LoVo (cell line): ENCODE measurements at places on chromosomes 7 and 10.

DNA sequence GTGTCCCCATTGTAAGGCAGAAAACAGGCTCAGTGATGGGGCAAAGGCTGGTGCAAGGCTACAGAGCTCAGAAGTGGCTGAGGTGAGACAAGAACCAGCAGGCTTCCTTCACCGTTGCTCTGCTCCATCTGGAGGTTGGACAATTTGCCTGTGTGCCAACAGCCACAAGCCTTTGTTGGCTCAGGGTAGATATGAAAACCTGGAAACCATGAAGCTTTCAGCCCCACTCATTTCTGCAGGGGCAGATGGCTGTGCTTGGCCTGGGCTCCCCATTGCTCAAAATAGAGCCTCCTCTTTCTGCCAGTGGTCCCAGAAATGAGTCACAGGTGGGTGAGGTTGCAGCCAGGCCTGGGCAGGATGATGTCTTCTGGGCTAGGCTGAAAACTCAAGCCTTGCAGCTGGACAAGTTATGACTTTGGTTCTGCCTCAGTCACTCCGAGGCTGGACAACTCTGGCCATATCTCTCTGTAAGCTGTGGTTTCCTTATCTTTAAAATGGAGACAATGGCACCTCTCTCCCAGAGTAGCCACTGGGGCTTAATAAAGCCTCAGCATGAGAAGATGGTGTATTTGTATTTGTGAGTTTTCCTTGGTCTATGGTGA is 12.2 kb upstream of the ZNF273 start:
- no peak for DNase-seq

DNA sequence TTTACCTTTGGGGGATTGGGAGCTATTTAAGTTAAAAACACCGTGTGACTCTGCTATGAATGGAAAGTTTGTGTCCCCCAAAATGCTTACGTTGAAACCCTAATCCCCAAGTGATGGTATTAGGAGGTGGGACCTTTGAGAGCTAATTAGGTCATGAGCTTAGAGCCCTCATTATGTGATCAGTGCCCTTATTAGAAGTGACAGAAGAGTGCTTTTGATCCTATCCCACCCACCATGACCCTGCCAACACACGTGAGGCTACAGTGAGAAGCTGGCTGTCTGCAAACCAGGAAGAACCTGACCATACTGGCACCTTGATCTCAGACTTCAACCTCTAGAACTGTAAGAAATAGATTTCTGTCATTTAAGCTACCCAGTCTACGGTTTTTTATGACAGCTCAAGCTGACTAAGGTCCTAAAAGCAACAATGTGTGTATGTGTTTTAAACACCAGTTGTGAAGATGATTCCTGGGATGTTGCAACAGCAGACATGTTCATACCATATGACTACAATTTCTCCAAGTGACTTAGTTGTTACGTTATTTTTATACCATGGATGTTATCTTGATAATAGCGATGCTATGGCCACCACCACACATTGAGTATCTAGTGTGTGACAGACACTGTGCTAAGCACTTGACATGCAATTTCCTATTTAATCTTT is 124.4 kb downstream of the PIP4K2A start:
- DNase-seq, result no peak

GRCh38 chr10:113103131-113103840 is 153.2 kb downstream of the TCF7L2 start:
- no peak for DNase-seq

- DNase-seq, result no peak
These were observed 348.5 kb downstream of the GRID1 start for GRCh38 chr10:86017841-86018734.

GRCh38 chr10:93751832-93752231 is 5.9 kb upstream of the LGI1 start:
- peak; percentile 9 for DNase-seq

DNA sequence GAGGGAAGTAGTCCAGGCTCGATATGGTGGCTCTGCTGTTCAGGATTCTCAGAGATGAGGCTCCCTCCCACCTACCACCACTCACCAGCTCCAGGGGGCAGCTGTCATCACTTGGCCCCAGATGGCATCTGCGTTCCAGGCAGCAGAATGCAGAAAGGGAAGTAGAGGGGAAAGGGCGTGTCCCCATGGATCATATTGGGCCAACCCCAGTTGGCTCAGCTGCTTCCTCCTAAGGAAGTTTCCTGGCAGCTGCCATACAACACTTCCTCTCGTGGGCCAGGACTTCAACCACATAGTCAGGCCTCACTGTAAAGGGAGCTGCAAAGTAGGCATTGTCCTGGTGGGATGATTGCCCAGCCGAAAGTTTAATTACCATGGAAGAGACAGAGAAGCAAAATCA is 1.6 kb upstream of the TEX36 start:
- no peak for DNase-seq

DNA sequence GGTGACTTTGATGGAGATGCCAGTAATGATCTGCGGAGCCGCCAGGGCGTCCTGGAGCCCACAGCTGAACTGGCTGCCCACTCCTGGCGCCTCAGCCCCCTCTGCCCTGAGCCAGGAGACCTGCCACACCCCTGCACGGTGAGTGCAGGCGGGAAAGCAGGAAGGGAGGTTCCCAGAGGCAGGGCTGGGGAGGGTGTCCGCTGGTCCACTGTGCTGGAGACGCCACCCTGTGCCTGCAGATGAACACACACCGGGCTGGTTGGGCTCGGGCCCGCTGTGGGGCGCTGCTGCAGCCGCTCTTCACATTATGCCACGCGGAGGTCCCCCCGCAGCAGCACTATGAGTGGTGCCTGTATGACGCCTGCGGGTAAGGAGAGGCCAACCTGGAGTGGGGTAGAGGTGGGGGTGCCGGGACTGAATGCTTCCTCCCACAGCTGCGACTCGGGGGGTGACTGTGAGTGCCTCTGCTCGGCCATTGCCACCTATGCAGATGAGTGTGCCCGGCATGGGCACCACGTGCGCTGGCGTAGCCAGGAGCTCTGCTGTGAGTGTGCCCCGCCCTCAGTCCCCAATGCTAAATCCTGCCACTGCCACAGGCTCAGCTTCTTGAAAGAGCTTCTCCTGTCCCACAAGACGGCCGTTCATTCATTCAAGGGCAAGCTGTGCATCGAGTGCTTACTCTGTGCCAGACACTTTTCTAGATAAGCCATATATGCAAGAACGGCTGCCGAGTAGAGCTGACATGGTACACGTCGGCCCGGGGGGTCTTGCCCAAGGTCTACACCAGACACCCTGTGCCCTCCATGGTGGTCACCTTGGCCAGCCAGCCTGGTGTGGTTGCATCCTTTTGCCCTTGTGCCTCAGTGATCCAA is 14.3 kb upstream of the ZNF467 start:
- DNase-seq, result no peak

- DNase-seq, result no peak
These were observed 55.5 kb upstream of the ABLIM1 start for GRCh38 chr10:114713525-114714090.

DNA sequence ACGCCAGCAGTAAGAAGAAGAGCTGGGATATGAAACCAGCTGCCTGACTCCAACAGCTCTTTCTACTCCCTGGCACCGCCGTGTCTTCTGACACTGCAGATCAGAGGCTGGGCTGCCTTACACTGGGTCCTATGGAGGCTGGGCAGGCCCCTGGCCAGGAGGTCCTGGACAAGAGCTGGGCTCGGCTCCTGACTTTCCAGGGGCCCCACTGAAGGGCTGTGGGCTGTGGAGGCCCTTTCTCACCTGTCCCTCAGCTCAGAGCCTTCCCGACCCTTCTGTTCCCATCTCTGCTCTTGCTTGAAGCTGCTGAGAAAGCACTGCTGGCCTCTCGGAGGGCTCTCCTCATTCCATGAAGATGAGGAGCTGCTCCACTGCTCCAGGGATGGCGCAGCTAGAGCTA is 85.9 kb upstream of the UNC5B start:
- no peak for DNase-seq

DNA sequence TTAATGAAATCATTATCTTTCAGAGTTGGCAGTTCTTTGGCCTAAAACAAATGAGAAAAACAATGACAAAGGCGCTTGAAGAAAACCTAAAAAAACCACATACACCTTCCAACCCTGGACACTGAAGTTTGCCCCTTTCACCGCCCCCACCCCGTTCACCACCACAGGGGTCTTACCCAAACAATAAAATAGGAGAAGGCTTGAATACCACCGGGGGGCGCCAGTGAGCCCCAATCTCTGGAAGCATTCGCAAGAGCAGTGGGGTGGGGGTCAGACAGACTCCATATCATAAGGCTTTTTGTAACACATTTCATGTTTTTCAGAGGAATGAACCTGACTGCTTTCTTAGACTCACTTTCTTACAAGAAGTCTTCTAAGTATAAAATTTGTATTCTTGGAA is 163.6 kb downstream of the PIP4K2A start:
- DNase-seq, result no peak

- DNase-seq, result no peak
These were observed 24.1 kb downstream of the VIPR2 start for GRCh38 chr7:159120540-159120919.

GRCh38 chr7:6647080-6647479 is 10.0 kb downstream of the ZNF316 start:
- DNase-seq, result no peak

DNA sequence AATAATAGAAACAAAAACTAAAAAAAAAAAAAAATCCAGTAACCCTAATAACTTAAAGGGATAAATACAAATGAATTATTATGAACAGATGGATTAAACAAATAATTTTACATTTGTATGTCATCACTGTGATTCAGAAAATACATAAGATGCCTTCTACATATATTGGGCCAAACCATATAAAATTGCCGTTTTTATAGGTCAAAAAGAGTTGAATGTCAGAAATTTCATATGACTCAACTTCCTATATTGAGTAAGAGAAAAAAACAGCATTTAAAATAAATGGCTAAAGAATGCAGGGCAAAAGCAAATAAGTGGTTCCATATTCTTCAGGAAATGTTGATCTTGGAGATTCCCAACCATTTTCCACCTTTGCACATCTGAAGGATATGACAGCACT is 9.4 kb downstream of the SLC35B4 start:
- no peak for DNase-seq

DNA sequence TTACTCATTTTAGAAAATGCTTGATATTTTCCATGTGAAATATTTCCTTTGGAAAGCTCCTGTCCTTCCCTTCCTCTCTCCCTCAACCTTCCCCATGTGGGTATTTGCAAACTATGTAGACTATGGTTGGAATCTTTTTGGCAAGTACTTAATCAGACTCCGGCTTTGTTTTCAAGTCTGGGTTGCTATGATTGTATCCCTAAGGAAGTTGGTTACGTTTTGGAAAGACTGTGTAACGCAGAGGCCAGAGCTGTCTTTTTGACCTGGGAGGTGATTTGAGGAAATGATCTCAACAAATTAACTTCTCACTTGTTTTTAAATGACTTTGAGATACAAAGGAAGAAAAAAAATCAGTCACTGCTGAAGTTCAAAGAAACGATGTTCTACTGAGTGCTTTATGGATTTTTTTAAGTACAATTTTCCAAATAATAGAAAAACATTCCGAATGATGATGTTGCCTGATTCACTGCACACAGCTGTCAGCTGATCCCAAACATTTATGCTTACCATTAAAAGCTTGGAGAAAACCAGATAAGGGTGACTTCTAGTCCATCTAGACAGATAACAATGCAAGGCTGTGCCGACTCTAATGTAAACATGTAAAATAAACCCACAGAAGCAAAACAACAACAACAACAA is 145.5 kb upstream of the CELF2 start:
- no peak for DNase-seq

- no peak for DNase-seq
These were observed 3.8 kb downstream of the NODAL start for GRCh38 chr10:70437721-70438120.

DNA sequence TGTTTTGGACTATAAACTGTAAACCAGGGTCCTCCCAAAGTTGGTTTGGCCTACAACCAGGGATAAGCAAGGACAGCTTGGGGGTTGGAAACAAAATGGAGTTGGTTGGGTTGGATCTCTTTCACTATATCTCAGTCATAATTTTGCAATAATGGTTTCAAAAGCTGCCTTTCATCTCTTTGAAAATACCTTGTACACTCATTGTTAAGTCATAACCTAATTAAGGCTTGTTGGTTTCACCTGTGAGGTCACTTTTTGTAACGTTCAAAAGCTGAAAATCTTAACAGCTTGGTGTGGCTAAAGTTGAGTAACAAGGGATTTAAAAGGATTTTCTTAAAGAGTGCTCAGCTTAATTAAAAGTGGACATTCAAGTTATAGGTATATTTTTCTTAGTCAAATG is 476.1 kb downstream of the IPMK start:
- no peak for DNase-seq

DNA sequence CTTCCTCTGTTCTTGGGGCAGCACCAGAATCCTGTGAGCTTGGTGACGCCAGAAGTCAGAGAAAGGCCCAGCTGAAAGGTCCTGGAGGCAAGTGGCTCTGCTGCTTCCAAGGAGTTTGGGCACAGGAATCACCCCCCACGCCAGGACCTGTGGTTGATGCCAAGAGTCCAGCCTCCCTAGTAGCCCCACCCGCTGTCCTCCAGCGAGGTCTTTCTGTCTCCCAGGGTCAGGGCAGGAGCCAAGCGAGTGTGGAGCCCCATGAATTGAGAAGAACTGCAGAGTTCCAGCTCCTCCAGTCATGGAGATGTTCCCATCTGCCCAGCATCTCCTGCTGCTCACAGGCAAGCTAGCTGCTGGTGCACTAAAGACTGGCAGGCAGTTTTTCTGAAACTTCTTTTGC is 631.7 kb upstream of the MGMT start:
- no peak for DNase-seq

- no peak for DNase-seq
These were observed 189.9 kb downstream of the DGKI start for GRCh38 chr7:137656850-137657232.

DNA sequence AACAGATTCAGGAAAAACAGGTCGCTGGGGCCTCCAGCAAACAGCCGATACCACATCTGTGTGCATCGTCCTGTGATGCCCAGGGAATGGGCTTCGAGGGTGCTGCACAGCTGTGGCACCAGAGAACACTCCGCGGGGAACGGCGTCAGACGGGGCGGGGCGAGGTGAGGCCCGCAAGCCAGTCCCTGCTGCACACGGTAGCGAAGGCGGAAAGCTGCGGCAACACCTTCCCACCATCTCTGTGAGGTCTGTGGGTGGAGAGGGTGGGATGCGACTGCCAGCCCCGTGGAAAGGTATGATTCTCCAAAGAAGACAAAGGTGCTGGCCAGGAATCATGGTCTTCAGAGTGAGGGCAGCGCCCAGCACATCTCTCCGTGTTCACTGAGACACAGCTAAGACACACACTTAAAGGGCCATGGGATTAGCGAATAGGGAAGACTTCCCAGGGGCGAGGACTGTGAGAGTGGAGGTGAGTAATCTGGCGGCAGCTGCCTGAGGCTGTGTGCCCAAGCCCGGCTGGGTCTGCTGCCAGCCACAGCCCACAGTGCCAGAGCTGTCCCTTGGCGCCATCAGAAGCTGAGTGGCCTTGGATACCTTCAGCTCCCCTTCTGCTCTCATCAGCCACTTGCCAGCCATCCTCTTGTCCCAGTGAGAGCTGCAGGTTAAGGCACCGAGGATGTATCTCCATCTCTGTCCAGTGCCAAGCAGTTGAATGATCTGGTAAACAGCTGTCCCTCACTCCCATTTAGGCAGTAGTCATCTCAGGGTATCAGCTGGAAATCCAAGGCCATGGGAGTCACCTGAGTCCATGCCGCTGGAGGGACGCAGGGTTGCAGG is 17.6 kb downstream of the PRKAG2 start:
- DNase-seq, result no peak

GRCh38 chr10:114482480-114483304 is 78.4 kb upstream of the AFAP1L2 start:
- DNase-seq, result no peak
